ENCODE measurements at places on chromosomes 5 and 9.
A peak's percentile ranks its signal among the peaks of the same experiment; 100 is the strongest.

DNA sequence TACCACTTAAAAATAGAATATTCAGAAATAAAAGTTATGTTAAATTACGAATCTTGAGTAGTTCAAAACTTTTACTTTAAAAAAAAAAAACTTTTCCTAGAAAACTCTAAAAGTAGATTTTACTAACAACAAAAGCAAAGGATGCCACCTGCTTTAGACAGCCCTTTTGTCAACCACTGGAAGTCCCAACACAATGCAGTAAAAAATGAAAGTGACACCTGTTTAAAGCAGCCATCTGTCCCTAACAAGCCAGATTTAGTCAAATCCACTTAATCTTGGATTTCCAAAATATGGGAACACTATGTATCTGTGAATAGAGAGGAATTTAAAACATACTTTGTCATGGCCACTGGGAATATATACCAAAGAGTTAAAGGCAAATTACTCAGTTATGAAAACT is 3.8 kb downstream of the RFX3 start:
- DNase-seq, result no peak

GRCh38 chr5:25451294-25451693 is 806.5 kb upstream of the CDH10 start:
- DNase-seq, result no peak

DNA sequence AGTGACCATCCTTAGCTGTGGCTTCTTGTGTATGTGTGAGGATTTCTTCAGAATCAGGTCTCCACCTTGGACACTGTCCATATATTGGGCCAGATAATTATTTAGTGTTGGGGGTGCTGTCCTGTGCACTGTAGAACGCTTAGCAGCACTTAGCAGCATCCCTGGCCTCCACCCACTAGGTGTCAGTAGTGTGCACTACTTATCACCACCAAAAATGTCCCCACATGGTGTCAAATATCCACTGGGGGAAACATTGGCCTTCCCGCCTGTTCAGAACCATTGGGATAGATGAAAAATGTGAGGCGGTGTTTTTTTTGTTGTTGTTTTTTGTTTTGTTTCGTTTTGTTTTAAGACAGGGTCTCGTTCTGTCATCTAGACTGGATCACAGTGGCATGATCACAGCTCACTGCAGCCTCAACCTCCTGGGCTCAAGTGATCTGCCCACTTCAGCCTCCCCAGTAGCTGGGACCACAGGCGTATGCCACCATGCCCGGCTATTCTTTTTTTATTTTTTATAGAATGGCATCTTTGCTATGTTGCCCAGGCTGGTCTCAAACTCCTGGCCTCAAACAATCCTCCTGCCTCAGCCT is 67.7 kb downstream of the TENT4A start:
- DNase-seq, result no peak

GRCh38 chr5:177312649-177313181 is 1.0 kb upstream of the MXD3 start:
- DNase-seq, result peak; percentile 79

DNA sequence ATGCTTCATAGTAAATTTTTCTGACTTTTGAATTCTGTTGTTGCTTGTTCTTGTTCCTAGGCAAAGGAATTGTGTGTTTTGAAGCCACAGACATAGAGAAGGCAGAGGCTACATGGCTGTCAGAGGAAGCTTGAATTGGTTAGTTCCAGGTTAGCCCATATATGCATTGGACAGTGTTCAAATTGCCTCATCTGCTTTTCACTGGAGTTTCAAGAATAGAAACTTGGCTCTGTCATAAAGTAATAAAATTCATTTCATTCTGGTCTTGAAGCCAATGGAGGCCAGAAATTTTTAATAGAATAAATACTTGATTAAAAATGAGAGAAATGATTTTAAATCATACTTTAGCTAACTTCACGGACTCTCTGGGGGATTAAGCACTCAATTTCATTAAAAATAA is 178.0 kb downstream of the YIPF5 start:
- DNase-seq, result no peak
